ENCODE measurements at places on chromosomes 4 and X.

DNA sequence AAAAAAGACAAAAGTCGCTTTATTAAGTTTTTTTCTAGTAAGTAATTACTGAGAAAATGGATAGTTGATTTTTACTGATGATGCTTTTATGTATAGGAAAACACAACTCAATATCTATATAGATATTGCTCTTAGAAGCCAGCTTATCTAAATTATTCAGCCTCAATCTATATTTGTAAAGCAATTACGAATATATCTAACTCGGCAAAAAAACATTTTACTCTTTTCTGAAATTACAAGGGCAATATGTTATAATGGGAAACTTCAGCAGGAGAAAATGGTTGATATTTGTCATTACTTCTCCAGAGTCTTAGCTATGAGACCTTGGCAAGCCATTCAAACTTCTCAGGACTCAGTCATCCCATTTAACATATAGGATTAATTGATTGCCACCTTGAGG lies 228.5 kb downstream of the SLC7A11 start:
- no peak for DNase-seq

GRCh38 chrX:41516999-41517765 lies 70.0 kb downstream of the NYX start:
- DNase-seq = no peak

GRCh38 chr4:118964891-118965411 lies 76.3 kb downstream of the SYNPO2 start:
- no peak for DNase-seq

DNA sequence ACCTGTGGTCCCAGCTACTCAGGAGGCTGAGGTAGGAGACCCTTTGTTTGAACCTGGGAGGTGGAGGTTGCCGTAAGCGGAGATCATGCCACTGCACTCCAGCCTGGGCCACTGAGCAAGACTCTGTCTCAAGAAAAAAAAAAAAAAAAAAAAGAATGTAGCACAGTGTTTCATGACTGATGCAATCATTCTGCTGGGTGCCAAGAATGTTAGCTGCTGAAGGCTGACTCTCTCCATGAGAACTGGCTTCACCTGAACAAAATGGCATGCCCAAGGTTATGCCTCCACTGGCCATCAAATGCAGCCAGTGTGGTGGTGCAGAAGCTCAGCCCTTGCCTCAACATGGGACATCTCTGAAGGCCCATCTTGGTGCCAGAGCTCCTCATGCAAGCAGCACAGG lies 412.1 kb downstream of the ADAM29 start:
- no peak for DNase-seq

- no peak for DNase-seq
Observed at GRCh38 chr4:7310451-7310850, 118.1 kb downstream of the SORCS2 start.

DNA sequence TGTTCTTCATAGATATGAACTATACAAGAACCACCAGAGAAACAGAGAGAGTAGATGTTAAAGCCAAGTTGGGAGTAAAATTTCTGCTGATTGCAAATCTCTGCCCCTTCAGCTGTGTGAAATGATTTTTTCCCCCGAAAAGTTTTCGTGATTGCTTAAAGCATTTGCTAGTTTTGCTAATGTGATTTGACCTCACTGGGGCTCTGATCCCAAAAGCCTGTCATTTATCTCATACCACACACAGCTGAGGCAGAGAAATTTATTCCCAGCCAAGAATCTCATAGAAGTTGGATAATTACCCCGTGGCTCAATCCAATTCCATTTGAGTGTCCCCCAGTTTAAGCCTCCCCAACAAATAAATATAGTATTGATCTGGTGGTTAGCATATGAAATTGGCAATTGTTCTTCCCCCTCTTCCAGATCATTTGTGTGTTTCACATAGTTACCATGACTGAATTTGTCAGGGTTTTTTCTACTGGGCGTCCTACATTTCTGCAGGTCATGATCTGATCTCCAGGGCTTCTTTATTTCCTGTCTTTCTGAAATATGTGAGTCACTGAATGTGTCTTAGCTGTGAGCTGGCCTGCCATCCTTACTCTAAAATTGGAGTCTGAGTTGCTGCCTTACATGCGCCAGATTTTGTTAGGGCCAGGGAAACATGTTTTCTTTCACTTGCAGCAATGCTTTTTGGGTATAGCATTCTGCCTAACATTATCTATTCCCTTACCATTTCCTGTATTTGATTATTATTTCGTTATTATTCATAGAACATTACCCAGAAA lies 167.5 kb upstream of the FRMPD4 start:
- no peak for DNase-seq

DNA sequence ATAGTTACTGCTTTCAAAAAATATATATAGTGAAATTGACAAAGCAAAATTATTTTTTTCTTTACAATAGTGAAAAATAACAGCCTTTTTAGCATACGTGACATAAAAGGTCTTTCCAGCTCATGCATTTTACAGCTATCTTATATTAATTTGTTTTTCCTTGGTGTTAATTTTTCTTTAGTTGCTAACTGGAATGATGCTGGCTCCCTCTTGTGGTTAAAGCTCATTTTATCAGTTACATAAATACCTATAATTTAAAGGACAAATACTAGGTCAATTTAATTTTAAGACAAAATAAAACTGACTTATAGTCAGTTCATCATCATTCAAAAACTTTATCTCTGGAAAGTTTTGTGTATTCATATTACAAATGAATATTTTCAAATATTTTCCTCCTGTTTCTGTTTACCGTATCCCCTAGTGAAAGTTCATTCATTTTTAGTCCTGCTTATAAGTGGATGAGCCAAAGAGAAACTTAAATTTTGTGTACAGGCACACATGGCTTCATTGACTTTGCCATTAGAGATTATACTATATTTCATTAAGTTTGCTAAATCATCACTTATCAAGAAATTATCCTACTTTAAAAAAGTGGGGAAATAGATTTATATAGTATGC lies 9.9 kb upstream of the ANAPC4 start:
- no peak for DNase-seq

GRCh38 chrX:329291-329910 lies 10.8 kb upstream of the GTPBP6 start:
- DNase-seq = no peak

DNA sequence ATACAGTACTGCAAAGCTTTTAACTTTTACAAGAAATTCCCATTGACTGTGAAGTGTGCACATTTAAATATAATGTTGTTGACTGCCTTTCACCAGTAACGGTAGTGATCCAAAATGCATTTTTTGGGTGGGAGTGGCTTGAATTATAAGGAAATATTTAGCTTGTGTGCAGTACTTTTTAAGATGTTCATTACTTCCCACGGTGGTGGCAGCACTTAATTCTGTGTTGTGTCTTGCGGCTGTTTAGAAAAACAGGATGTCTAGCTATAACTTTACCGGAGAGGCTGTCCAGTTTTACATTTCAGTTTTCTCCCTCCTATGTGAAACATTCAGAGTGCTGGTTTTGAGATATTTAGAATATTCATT lies 1.7 kb downstream of the TMEM131L start:
- no peak for DNase-seq

GRCh38 chr4:169963998-169964397 lies 62.2 kb downstream of the MFAP3L start:
- DNase-seq = no peak

DNA sequence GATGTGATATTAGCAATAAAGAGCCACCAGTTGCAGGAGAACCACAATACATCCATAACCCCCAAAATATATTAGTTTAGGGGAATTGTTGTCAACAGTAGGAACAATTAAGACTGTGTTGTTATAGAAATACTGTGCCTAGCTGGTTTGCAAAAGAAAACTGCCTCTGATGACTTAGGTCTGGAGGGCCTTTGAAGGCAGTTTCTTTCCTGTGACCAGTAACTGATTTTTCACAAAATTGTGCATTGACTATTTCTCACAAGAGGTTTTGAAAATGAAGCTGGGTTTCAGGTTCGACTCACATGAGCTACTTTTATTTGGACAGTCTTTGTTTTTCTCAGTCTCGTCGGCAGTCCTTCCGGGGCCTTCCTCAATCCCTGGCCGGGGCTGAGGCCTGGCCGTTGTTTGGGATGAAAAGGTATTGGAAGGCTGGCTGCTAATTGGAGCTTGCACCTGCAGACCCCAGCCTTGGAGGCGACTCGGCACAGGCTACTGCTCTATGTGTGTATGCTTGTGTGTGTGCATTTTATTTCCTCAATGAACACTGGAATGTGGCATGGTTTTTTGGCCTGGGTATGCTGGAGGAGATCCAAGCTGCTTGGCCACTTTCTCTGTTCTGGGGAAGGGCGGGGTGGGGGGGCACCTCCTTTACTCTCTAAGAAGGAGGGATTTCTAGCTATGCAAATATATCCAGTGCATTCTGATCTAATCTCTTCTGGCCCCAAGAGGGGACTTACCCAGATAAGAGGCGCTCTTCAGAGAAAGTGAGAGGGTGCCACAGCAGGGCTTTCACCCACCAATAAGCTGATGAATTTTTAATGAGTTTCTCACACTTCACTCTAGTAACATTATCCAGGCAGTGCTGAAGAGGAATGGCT lies 49.5 kb upstream of the LNX1 start:
- DNase-seq = no peak

DNA sequence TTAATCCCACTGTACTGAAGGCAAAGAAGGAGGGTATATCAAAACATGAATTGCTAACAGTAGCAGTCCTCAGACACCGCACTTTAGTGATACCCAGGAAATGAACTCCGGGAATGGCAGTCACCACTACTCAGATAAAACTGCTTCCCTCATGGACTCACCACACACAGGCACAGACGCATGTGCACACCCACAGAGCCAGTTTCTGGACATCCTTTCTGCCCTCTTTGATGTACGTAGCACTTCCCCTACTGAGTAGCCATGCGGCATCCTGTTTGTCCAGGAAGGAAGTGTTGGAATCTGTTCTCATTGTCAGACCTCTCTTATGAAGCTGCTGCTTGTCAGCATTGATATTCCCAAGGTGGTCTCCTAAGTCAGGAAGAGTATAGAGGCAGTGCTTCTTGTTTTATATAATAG lies 95.7 kb downstream of the DCLK2 start:
- DNase-seq = no peak

DNA sequence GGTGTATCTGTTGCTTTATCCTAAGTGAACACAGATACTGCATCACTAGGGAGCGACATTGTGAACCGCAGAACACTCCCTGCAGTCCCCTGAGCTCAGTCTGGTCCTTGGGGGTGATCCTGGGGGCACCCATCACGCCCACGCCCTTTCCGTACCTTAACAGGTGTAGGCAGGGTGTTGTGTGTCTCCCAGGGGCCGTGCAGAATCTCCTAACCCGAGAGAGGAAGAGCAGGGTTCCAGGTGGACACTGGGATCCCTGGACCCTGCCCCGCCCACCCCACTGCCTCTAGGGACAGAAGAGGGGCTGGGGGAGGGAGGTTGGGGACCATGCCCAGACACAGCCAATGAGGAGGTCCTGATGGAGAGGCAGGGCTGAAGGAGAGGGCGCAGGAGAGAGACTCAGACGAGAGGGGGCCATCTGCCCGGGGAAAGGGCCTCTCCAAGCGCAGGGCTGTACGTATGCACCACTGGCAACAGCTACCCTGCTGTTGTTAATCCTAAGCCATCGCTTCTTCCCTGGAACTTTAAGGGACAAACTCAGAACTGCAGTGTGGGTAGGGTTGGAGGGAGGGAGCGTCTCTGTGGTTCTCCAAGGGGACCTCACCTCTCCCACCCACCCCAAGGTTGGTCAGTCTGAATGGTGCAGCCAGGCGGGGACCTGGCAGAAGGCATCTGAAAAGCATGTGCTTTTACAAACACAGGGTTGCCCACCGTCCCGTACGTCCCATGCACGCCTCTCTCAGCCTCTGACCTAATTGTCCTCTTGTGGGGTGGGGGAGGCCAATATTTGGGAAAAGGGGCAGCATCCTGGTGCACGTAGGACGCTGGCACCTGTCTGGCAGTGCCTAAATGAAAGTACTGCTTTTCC lies 2.5 kb downstream of the P2RY8 start:
- no peak for DNase-seq

- DNase-seq = no peak
Observed at GRCh38 chrX:23811108-23811651, 28.2 kb downstream of the SAT1 start.

DNA sequence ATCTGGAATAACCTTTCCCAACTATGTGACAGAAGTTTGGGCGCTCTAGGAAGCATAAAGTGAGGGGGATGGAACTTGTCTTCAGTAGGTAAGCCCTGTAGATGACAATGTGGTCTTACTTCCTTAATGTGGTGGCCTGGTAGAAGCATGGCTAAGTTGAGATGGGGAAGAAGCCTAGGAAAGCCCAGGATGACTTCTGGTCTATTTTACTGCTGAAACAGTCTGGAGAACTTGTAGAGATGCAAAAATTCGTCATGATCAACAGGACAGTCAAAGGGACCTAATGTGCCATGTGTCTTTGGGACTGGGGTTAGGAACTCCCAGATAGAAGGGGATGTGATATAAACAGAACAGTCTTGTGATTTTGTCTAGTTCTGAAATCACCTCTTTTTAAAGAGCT lies 40.8 kb downstream of the CCNG2 start:
- no peak for DNase-seq

- no peak for DNase-seq
Observed at GRCh38 chr4:159009521-159009920, 93.4 kb upstream of the RAPGEF2 start.

- DNase-seq = no peak
Observed at GRCh38 chr4:107391630-107392028, 328.4 kb downstream of the PAPSS1 start.

DNA sequence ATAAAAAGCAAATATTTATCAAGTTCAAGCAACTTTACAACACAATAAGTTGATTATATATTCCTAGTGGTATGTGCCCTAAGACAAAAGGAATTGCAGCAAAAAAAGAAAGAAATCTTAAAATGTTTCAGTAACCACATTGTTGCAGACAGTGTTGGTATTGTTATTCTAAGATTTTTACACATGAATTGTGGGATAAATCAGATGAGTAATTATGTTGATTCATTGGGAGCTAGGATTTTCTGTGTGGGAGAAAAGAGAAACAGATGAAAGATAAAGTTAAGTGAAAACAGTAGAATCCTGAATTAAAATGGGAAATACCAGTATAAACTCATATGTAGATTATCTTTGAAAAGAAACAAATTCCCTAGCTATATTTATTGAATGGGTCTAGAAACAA lies 362.4 kb downstream of the PPP3CA start:
- no peak for DNase-seq

DNA sequence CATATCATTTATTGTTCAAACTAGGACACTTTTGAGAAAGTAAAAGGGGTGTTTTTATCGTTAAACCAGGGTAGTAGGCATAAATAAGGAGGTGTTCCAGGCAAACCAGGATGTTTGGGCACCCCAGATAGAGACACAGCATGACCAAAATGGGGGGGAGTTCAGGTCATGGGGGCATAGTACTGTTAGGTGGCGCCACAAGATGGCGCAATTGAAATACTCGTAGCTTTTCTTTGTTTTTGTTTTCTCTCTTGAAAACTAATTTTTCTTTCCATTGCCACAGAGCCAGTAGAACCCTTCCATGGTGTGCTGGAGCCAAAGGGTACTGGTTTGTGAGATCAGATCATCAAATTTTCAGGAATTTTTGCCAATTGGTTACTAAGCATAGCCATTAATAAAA lies 283.4 kb downstream of the BCOR start:
- no peak for DNase-seq

GRCh38 chr4:3244002-3244401 lies 5.0 kb upstream of the MSANTD1 start:
- no peak for DNase-seq

- no peak for DNase-seq
Observed at GRCh38 chr4:85177092-85177491, 210.6 kb upstream of the WDFY3 start.

- no peak for DNase-seq
Observed at GRCh38 chr4:149370785-149371420, 444.7 kb downstream of the IQCM start.

- no peak for DNase-seq
Observed at GRCh38 chr4:52012651-52013050, 7.5 kb downstream of the LRRC66 start.

- peak; percentile 31 for DNase-seq
Observed at GRCh38 chrX:149871940-149872339, 9.0 kb upstream of the MAGEA8 start.

All from stimulated activated CD8-positive, alpha-beta memory T cell treated with anti-CD3 and anti-CD28 coated beads, Interleukin-2, amount 100 ng/mL, for 1 hour (primary cell).